Nephron progenitor cell (in vitro differentiated cells): ENCODE measurements at places on chromosomes 2 and 18.

GRCh38 chr2:134796373-134796772 is 42.0 kb upstream of the ACMSD start:
- no peak for DNase-seq

DNA sequence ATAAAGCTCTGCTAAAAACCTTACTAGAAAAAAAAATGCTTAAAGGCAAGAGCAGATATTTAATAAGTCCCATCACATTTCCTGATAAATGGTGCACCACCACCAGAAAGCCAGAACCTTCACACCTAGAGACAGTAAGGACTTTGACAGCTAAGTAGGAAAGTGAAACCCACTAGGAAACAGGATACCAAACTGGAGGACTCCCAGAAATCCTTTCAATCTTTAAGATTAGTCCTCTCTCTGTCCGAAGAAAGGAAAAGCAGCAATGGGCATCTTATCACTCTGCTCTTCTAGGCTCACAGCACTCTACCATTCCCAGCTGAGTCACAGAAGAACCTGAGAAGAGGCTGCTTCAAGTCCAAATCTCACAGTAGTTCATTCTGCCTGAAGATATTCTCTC is 3.7 kb downstream of the DYM start:
- no peak for DNase-seq

- DNase-seq, result peak; percentile 2
Measured at GRCh38 chr2:210663631-210664089, 107.3 kb downstream of the CPS1 start.

GRCh38 chr2:233600386-233600785 is 17.0 kb upstream of the UGT1A8 start:
- DNase-seq, result no peak

GRCh38 chr18:50790241-50790640 is 29.6 kb downstream of the MRO start:
- no peak for DNase-seq
